NCI-H2107 (cell line): ENCODE measurements at places on chromosomes 3 and 15.

DNA sequence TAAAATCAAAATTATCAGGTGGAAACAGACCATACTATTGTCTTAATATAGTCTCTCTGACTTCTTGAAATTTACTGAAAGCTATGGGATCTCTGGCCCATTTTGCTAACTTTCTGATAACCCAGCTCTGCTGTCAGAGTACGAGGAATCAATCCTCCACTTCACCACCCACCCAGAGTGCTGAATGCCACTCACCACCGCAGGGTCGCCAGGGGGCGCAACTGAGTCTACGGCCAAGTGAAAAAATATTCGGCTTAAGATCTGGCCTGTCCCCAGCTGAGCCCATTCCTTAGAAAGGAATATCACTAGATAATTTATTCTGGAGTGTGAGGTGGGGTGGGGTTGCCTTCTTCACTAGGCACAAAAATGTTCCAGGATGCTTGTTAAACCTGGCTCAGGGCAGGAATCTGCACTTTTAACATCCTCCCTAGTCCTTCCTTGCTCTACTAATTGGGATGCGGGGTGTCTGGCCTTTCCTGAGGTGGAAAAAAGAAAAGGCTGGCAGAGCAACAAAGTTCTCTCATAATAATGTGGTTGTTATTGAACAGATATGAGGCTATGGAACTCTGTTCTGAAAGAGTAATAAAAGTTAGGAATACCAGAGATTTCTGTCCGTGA, 520.6 kb downstream of the MFSD1 start:
- peak; percentile 19 for DNase-seq

GRCh38 chr15:90902840-90903732, at the start of gene MAN2A2:
Gene MAN2A2 (plus strand): TSS chr15:90903302. CDS start chr15:90904208, 906 bp downstream.
- no peak for DNase-seq

- no peak for DNase-seq
Observed at GRCh38 chr3:194587438-194587931, 45.7 kb downstream of the TMEM44 start.

DNA sequence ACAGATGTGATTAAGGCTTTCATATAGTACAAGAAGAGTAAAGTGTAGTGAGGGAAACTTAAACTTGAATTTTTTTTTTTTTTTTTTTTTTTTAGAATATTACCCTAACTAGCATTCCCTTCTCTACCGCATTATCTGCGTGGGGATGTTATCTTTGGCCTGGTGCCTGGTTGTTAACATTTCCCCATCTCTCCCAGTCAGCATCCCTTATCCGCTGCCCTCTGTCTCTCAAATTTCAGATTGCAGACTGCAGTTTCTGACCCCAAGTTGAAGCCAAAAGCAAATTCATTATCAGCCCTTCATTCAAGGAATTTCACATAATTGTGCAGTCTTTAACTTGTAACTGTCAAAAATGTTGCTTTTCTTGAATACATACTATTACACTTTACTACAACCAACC, 353.0 kb downstream of the PLOD2 start:
- no peak for DNase-seq

DNA sequence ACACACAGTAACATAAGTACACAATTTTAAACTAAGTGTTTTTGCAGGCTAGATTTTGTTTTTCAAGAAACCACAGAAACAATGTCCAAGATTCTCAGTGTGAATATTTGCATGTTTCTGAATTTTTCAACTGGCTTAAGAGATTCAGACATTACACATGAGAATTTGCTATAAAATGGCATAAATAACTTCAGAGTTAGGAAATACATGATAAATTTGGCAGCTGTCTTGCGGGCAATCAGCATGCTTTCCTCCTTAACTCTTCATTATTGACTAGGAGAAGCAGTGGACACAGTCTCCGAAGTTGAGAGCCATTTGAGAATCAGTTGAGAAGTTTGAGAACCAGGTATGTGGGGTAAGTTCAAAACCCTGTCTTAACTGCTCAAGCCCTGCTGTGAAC, 625.6 kb upstream of the SGO1 start:
- no peak for DNase-seq

DNA sequence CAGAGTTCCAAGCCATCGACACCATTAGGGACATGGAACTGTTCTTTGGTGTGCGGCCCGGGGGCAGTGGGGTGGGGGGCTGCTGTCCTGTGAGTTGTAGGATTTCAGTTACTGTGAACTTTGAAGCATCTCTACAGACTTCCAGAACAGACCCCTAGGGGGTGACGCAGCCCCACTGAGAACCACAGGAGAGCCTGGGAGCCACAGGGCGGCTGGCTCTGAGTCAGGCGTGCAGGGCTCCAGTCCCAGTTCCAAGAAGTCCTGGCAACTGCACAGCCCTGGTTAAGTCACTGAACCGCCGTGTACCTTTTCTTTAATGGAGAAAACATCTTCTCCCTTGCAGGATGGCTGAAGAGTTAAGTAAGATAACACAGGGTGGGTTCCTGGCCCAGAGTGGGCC, 23.5 kb upstream of the LRTM1 start:
- DNase-seq, result no peak

- DNase-seq, result no peak
Observed at GRCh38 chr15:50259276-50259675, 6.2 kb downstream of the HDC start.

- no peak for DNase-seq
Observed at GRCh38 chr3:104286645-104287044, 1080.1 kb upstream of the ALCAM start.

- no peak for DNase-seq
Observed at GRCh38 chr3:185207931-185208746, 45.7 kb downstream of the EHHADH start.

DNA sequence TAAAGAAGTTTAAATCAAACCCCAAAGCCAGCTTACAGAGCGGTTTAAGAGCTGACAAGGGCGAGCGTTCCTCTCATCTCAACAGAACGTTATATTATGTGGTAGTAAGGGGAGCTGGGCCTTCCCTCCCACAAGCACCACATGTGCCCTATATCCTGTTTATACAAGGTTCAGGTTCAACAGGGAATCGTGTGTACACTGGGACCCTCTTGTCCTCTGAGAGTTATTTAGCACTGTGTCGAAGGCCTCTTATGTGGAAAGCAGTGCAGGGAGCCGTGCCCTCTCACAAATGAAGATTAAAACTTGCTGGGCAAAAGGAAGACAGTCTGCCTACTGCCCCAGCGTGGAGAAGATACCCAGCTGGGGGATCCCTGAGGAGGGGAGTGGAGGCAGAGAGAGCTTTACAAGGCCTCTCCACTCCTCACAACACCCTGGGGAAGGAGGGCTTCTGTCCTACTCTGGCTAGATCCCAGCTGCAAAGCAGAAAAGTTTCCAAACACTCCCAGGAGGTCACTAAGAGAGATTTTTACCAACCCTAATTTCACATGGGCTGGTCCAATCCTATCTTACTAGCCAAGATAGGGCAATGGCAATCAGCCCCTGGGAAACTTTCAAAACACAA, 2.9 kb downstream of the TLE3 start:
- no peak for DNase-seq

DNA sequence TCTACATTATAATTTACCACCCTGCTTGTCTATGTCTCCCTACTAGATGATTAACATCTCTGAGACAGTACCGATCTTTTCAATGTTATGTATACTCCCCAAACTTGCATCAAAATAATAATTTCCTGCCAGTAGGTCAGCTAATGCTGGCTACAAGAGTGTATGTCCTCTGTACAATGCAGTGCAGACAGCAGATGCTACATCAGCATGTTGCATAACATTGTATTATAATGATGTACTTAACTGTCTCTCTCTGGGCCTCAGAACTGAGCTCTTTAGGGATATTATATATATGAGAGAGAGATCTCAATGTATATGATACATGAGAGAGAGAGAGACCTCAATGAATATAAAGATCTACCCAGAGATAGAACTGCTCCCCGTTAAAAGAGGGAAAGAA, 456.6 kb downstream of the SHQ1 start:
- no peak for DNase-seq

DNA sequence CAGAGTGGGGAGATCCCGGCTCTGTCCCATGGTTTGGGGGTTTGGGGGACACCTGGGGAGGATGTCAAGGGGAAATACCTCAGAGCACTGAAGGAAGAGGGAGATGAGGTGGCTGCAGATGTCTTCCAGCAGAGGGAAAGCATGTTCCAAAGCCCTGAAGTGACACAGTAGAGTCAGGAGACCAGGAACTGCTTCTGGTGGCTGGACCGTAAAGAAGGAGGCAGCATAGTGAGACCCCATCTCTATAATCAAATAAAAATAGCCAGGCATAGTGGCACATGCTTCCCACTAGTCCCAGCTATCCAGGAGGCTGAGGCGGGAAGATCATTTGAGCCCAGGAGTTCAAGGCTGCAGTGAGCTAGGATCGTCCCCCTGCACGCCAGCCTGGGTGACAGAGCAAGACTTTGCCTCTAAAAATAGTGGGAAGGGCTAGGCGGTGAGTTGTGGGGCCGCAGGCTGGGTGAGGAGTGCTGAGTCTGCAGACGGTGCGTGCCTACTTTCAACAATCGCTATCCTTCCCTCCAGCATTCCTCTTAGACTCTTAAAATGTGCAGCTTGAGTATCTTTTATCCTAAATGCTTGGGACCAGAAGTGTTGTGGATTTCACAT, 26.2 kb downstream of the HES1 start:
- DNase-seq, result no peak

DNA sequence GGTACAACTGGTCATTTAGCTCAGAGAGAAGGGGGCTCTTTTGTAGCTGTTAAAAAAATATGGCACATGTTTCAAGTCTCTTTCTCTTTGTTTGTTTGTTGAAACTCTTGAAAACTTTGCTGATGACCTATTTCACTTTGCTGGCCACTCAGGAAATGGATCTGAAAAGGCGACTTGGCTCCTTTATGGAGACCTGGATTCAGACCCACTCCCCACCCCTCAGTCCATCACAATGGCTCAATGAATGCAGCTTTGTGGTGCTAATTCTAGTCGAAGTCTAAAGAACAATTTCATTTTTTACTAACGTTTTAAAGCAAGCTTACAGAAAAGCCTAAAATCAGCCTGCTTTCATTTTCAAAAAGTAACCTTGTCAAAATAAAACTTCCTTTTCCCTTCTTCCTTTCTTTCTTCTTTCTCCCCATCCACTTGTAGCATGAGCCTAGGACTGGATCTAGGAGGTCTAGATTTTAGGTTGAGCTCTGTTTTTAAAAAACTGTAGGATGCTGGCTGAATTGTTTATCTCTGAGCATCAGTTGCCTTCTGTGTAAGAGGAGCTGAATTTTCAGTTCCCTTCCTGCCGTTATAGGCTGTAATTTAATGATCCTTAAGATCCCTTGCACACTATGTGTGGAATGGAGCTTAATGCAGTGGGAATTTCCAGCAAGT, 165.5 kb upstream of the FEZF2 start:
- DNase-seq, result no peak

DNA sequence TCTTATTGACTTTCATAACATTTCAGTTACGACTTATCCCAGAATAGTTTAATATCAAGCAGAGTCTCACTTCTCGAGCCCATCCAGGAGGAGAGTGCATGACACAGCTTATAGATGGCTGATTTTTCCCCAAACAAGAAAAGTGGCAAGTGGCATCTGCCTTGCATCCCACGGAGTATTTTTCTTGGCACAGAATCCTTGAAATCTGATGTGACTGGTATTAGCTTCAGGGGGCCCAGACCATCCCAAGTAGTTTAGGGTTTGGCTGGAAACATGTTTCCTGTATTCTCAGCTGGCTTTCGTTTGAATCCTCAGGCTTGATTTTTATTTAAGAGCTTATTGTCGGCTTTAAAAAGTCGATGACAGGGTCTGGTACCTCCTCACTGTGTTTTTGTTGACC, 20.7 kb upstream of the FBXL22 start:
- DNase-seq, result no peak

DNA sequence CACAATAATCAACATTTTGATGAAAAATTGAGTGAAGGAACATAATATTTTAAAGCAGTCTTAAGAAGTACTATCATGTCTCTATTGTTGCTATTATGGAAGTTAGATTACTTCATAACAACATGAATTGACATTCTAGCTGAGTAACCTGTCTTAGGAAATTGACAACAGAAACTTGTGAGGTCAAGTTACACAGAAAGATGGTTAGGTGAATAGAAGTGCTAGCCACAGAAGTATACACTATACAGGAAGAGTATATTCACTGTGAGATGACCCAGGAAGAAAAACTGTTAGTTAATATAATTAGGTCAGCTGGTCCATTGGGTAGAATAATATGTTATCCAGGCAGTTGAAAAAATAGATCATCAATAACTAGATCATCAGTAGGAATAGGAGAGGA, 31.2 kb downstream of the MLF1 start:
- DNase-seq, result no peak

- no peak for DNase-seq
Observed at GRCh38 chr15:89375093-89376005, 40.7 kb upstream of the POLG start.

GRCh38 chr15:62416526-62416925, 251.4 kb upstream of the C2CD4B start:
- DNase-seq, result no peak

GRCh38 chr3:159785273-159785708, 203.3 kb upstream of the IL12A start:
- no peak for DNase-seq

- DNase-seq, result no peak
Observed at GRCh38 chr15:63601026-63601703, 4.0 kb downstream of the FBXL22 start.

GRCh38 chr3:128201158-128201755, 48.0 kb downstream of the EEFSEC start:
- no peak for DNase-seq

DNA sequence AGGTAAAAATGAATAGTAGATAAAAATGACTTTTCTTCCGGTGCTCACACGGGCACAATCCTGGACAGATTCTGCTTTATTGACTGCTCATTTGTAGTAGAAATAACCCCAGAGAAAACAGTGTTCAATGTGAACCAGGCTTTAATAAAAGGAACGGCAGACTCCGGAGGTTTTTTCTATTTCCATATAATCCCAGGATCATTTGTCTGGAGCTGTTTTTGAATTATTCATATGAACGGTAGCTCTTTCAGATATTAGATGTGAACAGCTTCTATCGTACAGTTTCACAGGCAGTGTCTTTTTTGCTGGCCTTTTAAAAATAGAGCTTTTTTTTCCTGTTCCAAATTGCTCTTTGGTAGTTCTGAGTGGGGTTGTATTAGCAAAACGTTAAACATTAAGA, 347.3 kb downstream of the MFSD1 start:
- no peak for DNase-seq

DNA sequence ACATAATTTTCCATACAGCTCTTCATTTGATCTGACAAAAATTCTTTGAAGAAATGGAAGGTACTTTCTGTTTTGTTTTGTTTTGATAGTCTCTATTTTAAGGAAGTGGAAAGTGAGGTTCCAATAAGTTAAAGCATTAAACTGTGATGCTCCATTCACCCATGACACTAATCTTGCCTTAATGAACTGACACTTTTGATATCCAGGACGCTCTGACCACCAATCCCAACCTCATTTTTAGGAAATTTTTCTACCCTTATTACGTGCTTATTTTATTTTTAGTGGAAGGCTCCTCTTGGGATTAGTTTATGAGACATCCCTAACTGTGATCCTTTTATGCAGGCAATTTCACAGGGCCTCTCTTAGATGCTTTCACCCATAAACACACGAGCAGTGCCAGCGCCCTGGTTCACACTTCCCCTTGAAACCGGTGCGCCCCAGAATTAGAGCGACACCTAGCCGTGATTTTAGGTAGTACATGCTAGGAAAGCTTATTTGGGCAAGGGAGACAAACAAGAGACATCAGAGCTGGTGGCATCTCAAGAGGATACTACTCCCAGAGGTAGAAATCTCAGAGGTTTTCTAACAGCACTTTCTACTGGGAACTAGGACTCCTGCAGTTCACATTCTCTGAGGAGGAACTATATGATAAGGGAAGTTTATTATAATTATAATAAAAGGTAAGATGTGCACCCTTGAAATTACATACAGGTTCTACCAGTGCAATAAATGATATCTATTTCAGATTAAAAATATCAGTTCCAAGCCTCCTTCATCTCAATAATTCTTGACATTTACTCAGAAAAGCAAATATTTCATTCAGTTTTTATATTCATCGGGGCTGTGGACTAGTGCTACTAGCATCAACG, 173.9 kb downstream of the SLC9A9 start:
- peak; percentile 57 for DNase-seq
